Lung microvascular endothelial cell (primary cell): ENCODE measurements at places on chromosomes 3 and 15.

- DNase-seq, result no peak
Measured at GRCh38 chr3:190169243-190169642, 48.5 kb upstream of the P3H2 start.

DNA sequence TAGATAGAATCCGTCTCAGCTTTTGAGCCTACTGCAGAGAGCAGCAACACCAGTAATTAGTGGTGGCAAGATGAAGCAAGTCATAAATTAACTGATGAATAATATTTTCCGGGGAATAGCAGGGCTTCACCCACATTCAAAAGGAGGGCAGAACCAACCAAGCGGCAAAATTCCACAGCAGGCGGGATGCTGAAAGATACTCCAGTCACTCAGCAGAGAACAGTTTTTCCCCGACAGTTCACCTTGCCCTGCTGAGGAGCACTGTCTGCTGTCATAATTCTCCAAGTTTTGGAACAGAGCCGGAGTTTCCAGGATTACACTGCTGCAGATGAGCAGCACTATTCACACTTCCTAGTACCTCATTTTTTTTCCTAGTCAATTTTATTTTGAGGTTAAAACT, 274.7 kb downstream of the CD47 start:
- DNase-seq, result no peak

GRCh38 chr15:85401108-85401774, 20.8 kb downstream of the AKAP13 start:
- DNase-seq, result no peak

- no peak for DNase-seq
Measured at GRCh38 chr3:85142626-85143025, 183.8 kb downstream of the CADM2 start.

GRCh38 chr3:14467814-14468620, 65.6 kb downstream of the SLC6A6 start:
- peak; percentile 80 for DNase-seq

DNA sequence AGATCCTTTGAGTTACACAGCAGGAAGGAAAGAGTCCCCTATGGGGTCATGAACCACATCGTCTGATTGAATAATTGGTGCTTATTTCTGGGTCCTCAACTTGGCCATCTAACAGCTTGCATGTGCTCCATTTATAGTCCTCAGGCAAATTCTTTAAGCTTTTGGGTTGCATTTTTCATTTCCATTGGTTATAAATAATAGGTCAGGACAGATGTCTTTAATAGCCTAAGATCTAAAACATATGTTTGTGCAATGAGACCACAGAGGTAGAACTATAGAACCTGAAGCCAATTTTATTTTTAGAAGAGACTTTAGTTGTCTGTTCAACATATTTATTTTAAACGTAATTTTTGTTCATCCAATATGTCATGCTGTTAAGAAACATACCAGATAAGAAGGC, 43.2 kb downstream of the CD200R1L start:
- DNase-seq, result no peak
